ENCODE measurements at places on chromosomes 16 and 17. TPM values are rescaled to one million over a fixed set of nuclear protein-coding genes. Genes with fewer than 3 reads are reported as not detected.

KLHL36 gene
- 49.6 TPM for total RNA-seq

ABCA10 gene
- 0.76 TPM for total RNA-seq

OR1F1 gene
- not detected for total RNA-seq

GRCh38 chr16:29030086-29030840 is 45.4 kb downstream of the LAT start:
- no peak for DNase-seq

DNA sequence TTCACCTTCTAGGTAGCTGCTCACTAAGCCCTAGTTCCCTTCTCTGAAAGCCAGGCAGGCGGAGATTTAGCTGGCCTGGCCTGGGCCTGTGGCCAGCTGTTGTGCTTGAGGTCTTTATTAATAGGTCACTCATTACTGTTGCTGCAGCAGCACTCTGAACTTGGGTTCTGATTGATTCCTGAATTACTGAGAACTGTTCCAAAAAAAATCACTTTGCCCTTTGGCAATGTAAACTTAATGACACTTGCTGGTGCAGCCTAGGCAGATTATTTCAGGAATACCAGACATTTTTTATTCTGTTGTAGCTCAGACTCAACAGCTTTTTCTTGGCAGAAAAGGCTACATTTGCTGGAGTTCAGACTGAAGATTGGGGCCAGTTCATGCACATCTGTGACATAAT is 2.7 kb downstream of the TOM1L1 start:
- no peak for DNase-seq
